Stimulated activated CD4-positive, alpha-beta T cell treated with anti-CD3 and anti-CD28 coated beads, Interleukin-2, amount 100 ng/mL, for 48 hours (primary cell): ENCODE measurements at places on chromosomes 3 and 15.

- DNase-seq: no peak
Observed at GRCh38 chr3:193292386-193292785, 51.4 kb downstream of the PLAAT1 start.

DNA sequence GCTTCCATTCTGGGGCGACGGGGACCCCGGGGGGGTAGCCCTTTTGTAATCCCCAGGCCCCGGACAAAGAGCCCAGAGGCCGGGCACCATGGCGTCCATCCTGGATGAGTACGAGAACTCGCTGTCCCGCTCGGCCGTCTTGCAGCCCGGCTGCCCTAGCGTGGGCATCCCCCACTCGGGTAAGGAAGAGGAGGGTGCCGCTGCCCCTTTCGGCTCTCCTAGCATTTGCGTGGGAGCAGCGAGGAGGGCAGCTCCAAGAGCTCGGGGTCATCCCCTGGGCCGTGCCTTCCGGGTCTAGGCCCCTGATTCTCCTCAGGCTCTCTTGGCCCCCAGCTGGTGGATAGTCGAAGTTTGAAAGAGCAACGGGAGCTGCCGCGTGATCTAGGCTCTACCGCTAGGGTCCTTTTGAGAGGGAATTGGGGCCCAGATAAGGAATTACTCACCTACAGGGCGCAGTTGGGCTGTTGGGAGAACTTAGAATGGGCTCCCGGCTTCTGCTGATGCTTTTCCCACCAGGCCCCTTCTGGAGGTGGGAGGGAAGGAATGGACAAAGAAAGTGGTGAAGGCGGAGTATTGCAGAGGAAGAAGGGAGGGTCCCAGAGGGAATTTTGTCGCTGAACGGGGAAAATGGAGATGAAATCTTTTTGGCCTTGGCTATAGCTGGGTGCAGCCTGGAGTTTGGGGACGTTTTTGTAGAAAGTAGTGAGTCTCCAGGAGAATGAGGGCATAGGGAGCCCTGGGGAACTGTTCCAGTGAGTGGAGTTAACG, 615 bp downstream of the VPS18 start:
- peak; percentile 43 for DNase-seq

DNA sequence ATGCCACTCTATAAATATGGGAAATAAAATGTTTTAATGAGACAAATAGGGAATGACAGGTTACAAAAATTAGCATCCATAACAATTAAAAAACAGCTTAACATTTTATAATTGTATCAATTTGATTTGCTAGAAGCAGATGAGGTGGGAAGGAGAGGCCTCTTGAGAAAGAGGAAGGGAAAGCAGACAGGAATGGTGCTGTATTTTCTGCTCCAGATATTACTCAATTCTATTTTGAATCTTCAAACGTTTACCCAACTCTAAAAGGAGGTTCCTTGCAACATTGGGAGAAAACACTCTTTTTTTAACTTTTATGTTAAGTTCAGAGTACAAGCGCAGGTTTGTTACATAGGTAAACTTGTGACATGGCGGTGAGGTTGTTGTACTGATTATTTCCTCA, 44.9 kb upstream of the ALDH1A3 start:
- no peak for DNase-seq

GRCh38 chr3:147377412-147378367, 28.7 kb downstream of the ZIC4 start:
- DNase-seq: no peak

- DNase-seq: no peak
Observed at GRCh38 chr15:86010398-86010797, 69.3 kb upstream of the AGBL1 start.

- no peak for DNase-seq
Observed at GRCh38 chr3:146395164-146395563, 74.2 kb downstream of the PLSCR2 start.

GRCh38 chr3:56937580-56937979, 122.9 kb upstream of the SPATA12 start:
- no peak for DNase-seq

GRCh38 chr3:10240799-10241198, 7.5 kb upstream of the TATDN2 start:
- DNase-seq: no peak

GRCh38 chr3:11335056-11335608, 62.9 kb downstream of the ATG7 start:
- peak; percentile 5 for DNase-seq

DNA sequence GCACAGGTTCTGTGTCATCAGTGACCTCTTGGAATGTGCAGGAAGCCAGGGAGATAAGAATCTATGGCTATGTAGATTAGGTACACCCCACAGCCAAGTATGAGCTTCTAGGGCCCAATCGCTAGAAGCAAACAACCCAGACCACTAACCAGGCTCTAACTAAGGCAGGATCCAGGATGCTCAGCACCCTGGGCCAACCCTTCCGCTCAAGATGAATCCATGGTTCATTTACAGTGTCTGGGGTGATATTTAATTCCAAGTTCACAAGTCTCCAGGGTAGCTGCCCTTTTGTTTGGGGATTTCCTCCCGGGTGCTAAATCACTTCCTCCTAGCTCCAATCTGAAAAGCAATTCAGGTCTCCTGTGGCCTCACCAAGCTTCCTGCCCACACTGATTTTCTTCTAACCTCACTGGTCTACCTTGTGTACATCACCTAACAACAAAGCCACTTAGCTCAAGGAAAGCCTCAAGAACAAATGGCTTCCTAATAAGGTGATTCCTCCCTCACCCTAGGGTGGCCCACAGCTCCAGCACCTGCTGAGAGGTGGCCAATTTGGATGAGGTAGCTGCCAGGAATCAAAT, 2.4 kb downstream of the EHD4 start:
- DNase-seq: no peak

GRCh38 chr15:22263738-22264137, 183.4 kb downstream of the OR4M2 start:
- no peak for DNase-seq
